ENCODE measurements at places on chromosomes 6 and 20.

GRCh38 chr6:111274593-111275217, 187.4 kb downstream of the SLC16A10 start:
- no peak for DNase-seq

DNA sequence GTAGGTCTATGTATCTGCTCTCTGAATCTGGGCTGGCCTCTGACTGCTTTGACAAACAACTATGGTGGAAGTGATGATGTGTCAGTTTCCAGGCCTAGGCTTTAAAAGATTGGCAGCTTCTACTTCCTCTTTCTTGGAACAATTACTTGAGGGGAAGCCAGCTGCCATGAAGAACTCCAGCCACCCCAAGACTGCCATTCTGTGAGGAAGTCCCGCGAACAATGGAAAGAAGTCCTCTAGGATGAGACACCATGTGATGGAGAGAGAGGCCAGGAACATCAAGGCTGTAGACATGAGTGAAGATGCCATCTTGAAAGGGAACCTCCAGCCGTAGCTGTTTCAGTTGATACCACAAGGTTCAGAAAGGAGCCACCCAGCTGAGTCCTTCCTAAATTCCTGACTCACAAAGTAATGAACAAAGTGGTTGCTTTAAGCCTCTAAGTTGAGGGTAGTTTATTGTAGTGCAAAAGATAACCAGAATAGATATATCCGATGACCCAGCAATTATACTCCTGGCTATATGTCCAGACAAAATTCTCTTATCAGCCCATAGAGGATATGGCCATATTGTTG, 15.3 kb upstream of the TCF15 start:
- no peak for DNase-seq

GRCh38 chr6:120077489-120077888, 727.9 kb upstream of the MAN1A1 start:
- no peak for DNase-seq

- no peak for DNase-seq
Observed at GRCh38 chr6:3133515-3133914, 15.0 kb downstream of the BPHL start.

GRCh38 chr6:85323435-85324040, 126.3 kb upstream of the NT5E start:
- DNase-seq, result peak; percentile 2

DNA sequence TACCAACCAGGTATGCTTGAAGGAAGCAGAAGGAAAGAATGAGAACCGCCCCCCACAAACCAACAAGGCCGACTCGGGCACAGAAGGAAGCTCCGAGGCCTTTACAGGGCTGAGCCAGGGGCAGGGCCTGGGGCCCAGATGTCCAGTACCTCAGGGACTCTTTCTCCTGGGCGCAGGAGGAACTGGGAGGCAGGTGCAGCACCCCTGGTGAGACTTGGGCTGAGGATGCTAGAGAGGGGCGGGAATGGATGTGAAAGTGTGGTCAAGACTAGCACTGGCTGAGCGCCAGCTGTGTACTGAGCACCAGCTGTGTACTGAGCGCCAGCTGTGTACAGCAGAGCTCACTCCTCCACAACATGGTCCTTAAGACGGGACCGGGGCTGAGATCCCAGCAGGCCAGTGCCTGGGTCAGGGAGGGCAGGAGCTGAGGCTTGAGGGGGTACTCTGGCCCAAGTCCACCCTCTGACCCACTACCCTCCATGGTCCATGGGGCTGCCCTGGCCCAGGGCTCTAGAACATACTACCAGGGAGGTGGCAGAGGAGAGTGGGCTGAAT, 369.4 kb downstream of the TAF4 start:
- DNase-seq, result no peak

- no peak for DNase-seq
Observed at GRCh38 chr20:16129411-16129810, 443.8 kb downstream of the KIF16B start.

DNA sequence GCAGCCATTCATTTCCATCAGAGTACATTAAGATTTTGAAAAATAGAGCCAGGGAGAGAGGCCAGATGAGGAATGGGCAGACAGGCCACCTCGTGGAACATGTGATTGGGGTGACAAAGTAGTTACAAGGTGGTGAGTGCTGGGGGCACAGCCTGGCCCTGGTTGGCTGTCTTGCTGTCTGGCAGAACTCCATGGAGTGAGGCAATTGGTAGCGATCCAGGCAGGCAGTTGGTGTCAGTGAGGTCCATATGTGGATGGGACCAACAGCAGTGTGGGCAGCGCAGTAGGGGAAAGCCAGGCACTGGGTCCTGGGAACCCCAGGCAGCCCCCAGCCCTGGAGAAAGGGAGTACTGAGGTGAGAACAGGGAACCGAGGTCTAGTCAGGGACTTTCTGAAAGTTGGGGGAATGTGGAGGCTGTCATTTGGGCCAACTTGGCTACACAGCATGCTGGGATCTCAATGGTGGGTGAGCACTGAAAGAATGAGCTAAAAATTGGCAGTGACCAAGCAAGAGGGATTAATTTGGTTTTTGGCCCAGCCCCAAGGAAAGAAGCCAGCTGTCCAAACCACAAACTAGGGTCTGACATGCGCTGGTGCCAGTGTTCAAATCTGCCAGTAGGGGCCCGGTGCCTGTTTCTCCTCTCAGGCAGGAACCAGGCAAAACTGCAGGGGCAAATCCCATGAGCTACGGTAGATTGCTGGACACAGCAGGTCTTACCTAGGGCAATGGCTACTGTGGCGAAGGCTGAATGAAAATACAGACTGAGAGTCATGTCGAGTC, 61.4 kb upstream of the E2F3 start:
- no peak for DNase-seq

DNA sequence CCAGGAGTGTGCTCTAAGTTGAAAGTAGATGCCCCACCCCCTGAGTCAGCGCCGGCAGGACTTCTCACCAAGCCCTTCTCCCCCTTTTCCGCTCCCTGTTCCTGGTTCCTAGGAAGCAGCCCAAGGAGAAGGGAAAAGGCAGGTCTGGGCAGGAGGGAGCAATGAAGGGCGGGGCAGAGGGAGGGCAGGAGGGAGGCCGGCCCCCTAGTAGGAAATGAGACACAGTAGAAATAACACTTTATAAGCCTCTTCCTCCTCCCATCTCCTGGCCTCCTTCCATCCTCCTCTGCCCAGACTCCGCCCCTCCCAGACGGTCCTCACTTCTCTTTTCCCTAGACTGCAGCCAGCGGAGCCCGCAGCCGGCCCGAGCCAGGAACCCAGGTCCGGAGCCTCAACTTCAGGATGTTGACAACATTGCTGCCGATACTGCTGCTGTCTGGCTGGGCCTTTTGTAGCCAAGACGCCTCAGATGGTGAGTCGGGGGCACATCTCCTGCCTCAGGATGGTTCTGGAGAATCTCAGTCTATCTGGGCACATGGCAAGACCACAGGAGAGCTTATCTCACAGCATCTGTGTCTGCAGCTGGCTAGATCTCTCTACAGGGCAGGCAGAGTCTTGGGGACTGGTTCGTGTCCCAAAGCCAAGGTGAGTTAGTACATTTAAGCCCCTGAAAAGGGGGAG, at the start of gene PROCR:
TSS of gene PROCR (plus strand) at position 320 of the 681 bp plus-strand sequence. CDS start at position 403, 83 bp downstream.
- DNase-seq, result peak; percentile 30

DNA sequence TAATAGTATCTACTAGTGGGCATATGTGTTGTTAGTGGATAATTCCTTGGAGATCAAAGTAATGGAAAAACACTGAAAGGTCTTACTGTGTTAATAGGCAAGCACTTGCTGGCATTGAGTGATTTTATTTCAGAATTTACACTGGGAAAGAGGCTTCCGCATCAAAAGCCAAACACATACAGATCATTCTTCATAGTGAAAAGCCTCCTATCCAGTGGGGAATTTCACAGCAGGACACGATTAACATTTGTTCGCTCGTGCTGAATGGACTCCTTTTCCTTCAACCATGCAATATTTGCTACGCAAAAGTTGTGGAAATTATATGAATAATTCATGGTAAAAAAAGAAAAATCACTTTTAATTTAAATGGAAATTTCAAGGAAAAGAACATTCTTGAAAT, 26.4 kb downstream of the GABRR1 start:
- no peak for DNase-seq

- no peak for DNase-seq
Observed at GRCh38 chr6:36430351-36430750, 12.3 kb downstream of the PXT1 start.

DNA sequence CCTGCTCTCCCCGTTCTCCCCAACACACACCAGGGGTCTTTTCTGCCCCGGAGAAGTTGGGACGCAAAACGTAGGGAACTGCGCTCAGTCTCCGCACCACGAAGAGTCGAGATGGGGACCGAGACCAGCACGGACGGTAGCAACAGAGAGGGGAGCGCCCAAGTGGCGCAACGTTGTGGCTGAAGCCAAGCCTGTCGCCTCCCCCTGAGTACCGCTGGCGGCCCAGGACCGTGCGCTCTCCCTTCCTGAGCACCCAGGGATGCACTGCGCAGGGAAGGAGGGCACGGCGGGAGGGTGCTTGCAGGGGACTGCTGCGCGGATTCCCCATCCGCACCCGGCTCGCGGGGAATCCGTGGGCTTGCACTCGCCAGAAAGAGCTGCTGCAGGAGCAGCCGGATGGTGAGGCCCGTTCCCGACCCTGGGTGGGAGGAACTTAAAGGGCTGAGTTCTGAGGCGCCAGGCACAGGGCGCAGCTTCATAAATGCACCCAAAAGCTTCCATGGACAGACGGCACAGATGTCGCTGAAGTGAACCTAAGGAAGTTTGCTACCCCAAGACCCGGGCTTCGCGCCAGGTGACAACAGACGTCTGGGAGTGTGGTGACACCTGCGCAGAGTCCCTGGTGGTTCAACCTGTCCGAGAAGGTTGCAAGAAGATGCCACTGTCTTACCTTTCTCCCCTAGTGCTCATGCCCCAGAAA, 178.7 kb downstream of the TBXT start:
- no peak for DNase-seq

DNA sequence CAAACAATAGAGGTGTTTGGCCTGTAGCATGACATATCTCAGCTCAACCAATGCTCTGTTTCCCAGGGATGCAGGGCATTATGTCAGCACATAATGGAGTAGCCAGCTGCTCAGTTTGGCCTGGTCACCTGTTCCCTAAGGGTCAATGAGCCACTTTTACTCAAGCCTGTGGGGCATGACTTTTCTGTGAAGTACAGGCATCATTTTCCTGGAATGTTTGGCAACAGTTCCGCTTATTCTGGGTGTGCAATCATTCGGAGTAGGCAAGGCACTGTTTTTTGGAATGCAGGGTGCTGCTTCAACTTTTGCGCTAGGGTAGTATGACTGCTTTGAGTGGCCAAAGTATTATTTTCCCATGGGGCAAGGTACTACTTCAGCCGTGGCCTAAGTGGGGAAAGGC, 665.4 kb downstream of the EPHA7 start:
- DNase-seq, result no peak

DNA sequence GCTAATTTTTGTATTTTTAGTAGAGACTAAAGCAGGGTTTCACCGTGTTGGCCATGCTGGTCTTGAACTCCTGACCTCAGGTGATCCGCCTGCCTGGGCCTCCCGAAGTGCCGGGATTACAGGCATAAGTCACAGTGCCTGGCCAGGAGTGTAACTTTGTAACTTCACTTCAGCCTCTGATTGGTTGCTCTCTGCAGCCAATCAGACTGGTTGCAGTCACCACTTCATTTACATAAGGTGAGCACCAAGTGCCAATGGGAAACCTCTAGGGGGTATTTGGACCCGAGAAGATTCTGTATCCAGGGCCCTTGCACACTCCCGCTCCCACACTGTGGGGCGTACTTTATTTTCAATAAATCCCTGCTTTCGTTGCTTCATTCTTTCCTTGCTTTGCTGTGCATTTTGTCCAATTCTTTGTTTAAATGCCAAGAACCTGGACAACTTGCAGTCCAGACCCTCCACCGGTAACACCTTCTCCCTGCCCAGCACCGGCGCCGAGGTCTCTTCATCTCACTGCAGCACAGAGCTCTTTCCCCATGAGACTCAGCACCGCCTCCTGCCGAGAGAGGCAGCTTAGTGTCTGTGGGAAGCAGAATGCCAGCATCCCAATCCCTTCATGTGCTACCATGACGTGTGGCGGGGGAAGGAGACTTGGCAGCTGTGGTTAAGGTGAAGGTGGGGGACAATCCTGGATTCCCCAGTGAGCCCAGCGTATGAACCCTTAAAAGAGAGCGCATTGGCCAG, 14.0 kb upstream of the MRGBP start:
- DNase-seq, result no peak

- no peak for DNase-seq
Observed at GRCh38 chr6:108847738-108848115, 495 bp upstream of the ARMC2 start.

GRCh38 chr20:41563087-41563486, 55.1 kb downstream of the CHD6 start:
- no peak for DNase-seq

- no peak for DNase-seq
Observed at GRCh38 chr20:49431329-49431728, 51.1 kb downstream of the KCNB1 start.

DNA sequence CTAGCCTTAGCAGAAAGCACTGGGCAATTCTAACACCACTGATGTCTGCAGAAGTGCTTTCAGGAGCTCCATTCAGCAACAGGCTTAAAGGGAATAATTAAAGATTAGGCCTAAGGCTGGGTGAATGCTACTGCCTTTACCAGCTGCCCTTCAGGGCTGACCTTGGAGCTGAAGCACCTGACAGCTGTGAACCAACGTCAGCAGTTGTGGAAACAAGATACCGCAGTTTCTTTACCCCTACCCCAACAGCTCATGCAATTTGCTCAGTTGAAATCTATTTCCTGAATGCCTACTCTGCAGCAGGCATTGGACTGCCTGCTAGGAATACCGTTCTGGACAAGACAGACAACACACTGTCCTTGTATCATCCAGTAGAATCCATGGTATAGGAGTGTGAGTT, 51.5 kb upstream of the ADTRP start:
- no peak for DNase-seq

- DNase-seq, result no peak
Observed at GRCh38 chr6:129606664-129607063, 103.3 kb downstream of the ARHGAP18 start.

GRCh38 chr6:119566546-119567260, 217.1 kb upstream of the MAN1A1 start:
- DNase-seq, result no peak

DNA sequence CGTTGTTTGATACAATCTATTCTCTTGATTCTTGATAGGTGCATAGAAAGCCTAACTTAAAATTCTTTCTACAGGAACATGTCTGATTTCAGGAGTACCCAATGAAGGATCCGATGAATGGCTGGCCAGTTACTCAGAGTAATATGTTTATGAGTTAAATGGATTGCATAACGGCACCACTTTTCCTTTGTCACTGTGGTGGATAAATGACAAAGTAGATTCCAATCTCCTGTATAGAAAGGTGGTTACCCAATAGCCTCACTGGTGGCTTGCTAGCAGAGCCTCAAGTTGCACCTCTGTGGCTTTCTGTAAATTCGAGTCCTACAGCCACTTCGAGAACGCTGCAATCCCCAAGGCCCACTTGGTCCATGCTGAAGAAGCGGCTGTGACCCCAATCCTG, 28.4 kb downstream of the LHFPL5 start:
- DNase-seq, result no peak
